ENCODE measurements at places on chromosomes 2 and 18. TPM values are rescaled to one million over a fixed set of nuclear protein-coding genes. Genes with fewer than 3 reads are reported as not detected.

DNA sequence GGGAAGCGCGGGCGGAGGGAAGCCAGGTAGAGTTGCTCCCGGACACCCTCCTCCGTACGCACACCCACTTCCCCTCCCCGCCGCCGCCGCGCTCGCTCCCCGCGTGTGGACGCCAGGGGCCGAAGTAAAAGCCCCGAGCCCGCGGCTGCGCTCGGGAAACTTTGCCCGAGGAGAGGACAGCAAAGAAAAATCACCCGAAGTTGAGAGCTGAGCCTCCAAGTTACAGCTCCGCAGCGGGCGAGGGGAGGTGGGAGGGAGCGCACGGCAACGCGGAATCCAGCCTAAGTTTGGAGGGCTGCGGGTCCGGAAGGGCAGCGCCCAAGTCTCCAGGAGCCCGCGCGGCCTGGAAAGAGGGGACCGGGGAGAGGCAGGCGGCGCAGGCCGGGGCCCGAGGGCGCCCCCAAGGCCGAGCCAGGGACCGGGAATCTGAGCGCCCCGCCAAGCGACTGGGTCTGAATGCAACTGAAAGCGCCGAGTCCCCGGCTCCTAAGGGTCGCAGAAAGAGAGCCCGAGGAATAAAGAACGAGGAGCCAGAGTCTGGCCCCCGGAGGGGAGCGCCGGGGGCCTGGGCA is 706 bp upstream of the BCL11A start:
- H3K4me1 ChIP-seq, result peaks cover 27% of the 10 kb centered on the region
- no peaks in the 10 kb centered on the region for H3K36me3 ChIP-seq
- H3K27ac ChIP-seq, result no peak overlapping the region
- peaks cover 12% of the 10 kb centered on the region for H3K27me3 ChIP-seq
- peak overlapping the region; percentile 50 for H3K4me3 ChIP-seq

DNA sequence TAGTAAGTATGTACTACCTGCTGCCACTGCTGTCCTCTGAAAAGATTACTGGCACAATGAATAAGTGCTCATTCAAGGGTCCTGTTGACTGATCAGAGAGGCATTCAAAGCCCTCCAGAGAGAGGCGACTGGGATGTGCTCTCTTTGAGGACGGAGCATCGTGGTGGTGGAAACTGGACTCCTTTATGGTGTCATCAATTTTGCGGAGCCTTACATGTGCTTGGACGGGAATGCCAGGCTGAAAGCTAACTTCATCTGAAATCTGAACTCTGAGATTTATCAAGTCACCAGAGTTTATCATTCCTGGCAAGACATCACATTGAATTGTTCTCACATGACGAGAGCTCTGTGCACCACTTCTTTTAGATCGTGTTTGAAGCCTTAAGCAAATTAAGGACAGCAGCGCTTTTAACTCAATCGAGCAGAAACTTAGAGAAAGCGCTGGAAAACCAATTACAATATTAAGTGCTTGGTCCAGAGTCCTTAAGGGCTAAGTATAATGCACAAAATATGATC is 138.3 kb downstream of the NCK2 start:
- no peak overlapping the region for H3K4me3 ChIP-seq
- no peaks in the 10 kb centered on the region for H3K36me3 ChIP-seq
- peaks cover 3% of the 10 kb centered on the region for H3K4me1 ChIP-seq
- DNase-seq, result no peak
- H3K27ac ChIP-seq, result no peak overlapping the region

DNA sequence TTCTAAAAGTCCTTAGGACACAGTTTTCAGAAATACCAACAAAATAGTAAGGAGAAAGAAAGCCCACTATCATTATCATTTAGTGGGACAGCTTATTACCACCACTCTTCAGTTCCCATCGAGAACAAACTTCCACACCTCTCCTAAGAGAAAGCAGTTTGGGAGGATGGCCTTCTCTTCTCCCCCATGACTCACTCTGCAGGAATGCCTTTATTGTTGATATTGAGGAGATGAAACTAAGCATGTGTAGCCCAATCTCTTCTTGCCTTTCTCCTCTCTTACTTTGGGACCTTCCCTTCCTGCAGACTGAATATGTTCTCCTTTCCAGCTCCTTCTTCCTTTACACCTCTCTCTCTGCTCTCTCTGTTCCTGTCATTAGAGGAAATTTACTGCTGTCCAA is 30.0 kb upstream of the ERMN start:
- H3K4me1 ChIP-seq, result no peaks in the 10 kb centered on the region
- H3K27ac ChIP-seq, result no peak overlapping the region
- H3K27me3 ChIP-seq, result no peaks in the 10 kb centered on the region

DNA sequence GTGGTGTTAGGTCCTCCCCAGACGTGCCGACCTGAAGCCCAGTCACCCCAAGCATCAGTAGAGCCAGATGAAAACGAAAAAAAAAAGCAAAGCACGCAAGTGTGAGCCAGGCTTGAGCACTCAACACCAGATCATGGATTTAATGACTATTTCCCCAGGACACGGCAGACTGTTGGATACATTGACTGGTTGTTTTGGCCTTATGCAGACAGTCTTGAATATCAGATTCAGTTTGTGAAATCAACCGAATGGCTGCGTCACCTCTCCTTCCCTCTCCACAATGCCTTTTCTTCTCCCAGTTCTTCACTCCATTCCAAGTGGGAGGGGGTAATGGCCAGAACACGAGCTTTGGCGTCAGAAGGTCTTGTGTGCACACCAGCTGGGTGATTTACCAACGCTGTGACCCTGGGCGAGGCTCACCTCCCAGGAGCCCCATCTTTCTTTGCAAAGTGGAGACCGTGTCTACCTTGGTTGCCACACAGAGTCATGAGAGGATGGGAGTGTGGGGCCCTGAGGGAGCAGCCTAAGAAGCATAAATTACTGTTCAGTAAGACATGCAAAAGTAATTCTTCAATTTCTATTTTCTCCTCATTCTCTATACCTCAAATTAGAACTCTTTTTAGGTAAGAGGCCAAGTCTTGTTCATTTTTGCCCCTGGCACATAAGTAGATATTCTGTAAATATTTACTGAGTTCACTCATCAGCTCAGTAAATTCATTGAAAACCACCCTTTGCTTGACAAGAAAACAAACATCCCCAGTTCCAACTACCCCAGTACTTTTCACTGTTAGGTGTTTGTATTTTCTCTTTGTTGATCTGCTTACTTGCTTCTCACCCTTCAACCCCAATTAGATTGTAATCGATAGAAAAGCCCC is 181.1 kb upstream of the COPS8 start:
- H3K4me1 ChIP-seq, result no peaks in the 10 kb centered on the region
- H3K27me3 ChIP-seq, result no peaks in the 10 kb centered on the region
- H3K4me3 ChIP-seq, result no peak overlapping the region

The SERPINB13 gene
- not detected for total RNA-seq
